AG08395 (cell line): ENCODE measurements at places on chromosomes 3 and 15.

GRCh38 chr3:78134496-78134895 lies 1094.6 kb downstream of the ROBO2 start:
- DNase-seq, result no peak

GRCh38 chr3:185250247-185250646 lies 3.6 kb downstream of the EHHADH start:
- DNase-seq, result peak; percentile 13

- DNase-seq, result peak; percentile 46
These were observed 45.7 kb downstream of the ZBTB38 start for GRCh38 chr3:141413801-141414689.

GRCh38 chr3:61903931-61904657 lies 342.7 kb downstream of the PTPRG start:
- peak; percentile 27 for DNase-seq

DNA sequence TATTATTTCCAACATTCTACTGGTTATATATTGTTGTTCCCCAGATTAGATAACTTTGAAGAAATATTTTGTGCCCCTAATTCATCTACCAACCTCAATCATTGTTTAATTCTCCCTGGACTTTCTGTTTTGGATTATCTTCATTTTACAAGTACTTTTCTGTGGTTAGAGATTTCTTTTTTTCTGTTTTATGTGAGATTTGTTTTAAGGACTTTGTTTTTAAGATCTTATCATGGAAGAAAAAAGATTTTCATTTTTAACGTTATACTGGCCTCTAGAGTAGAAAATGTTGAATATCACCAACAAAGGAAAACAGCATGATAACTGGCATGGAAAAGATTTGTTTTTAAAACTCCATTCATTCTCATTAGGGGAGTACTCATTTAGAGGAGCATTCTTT lies 210.9 kb upstream of the KCNMB2 start:
- peak; percentile 52 for DNase-seq

DNA sequence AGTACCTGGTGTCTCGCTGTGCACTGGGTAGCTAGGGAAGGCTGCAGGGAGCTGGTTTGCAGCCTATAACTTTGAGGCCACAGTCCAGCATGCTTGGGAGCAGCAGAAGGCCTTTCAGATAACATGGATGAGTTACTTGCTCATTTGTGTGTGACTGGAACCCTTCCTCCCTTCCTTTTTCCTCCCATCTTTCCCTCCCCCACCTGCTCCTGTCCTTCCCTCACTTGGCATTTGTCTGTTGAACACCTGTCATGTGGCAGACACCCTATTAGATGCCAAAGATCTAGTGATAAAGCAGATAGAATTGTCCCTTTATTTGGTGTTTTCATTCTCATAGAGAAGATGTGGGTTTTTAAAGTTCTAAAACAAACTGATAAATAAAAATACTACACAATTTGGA lies 71.6 kb downstream of the LRTM1 start:
- no peak for DNase-seq

DNA sequence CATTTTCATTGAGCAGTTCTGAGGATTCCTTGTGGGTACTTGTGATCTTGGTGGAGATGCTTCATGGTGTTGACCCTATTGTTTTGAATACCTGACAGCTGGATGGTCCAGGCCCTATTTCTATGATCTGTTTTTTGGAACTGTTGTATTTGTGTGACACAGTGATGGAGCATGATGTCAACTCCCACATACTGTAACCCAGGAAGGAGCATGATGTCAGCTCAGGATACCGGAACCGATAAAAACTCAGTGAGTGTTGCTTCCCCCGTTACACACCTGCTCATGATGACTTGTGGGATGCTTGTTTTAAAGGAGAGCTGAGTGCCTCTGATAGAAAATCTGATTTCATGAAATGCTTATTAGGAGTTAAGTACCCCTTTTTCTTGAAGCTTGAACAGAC lies 45.1 kb downstream of the ZBTB38 start:
- no peak for DNase-seq

DNA sequence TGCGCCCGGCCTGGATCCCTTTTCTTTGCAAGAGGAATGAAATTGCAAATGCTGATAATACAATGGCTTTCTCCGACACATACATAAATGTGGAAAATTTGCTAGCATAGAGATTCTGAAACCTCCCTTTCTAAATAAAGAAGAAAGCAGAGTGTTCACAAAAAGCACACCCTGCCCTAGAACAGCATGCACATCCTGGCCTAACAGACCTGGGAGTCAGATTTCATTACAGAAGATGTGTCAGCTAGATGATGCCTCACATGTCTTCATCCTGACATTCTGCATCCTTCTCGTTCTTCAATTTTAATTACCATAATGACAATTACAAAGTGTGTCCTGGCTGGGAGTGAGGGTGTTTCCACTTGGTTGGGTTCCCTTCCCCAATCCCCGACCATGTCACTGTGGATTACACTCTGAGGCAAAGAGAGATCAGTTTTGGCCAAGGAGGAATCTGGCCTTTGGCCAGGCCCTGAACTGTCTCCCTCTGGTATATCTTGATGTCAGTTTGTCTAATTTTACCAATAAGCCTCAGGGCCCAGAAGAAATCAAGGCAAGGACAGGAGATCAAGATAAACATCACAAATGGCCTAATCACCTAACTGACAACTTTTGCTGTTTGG lies 104.9 kb upstream of the SPATA12 start:
- DNase-seq, result no peak

- no peak for DNase-seq
These were observed 161.2 kb upstream of the KCNH8 start for GRCh38 chr3:18987070-18987469.

- DNase-seq, result no peak
These were observed 117.8 kb downstream of the UBE2E2 start for GRCh38 chr3:23320586-23321570.

GRCh38 chr3:194279101-194279500 lies 72.0 kb downstream of the CPN2 start:
- DNase-seq, result no peak

DNA sequence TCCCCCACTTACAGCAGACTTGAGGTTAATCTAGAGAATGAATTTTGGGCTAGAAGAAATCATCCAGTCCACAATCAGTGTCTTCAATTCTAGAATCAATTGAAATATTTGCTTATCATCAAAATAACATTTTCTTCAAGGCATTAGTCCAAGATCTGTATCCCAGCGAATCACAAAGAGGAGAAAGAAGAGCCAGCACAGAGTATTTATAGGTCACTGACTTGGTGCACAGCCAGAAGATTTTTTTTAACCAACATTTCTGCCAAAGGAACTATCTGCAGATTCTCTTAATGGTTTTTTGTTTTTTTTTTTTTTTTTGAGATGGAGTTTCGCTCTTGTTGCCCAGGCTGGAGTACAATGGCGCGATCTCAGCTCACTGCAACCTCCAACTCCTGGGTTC lies 178.2 kb downstream of the TNIK start:
- DNase-seq, result peak; percentile 40

DNA sequence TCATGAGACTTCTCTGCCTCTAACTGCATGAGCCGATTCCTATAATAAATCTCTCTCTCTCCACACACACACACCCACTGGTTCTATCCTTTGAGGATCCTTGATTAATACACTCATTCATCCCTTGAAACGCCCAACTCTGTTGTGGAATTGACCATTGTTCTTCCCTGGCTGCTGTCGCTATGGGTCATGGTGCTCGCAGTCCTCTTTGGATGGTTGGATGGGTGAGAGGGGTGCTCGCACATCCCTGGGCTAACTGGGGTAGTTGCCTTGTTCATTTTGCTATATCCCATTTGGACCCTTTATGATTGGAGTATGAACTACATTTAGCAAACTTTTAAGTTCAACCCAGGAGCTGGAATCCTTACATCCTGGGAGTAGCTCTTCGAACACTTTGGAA lies 33.9 kb upstream of the MYZAP start:
- DNase-seq, result no peak

DNA sequence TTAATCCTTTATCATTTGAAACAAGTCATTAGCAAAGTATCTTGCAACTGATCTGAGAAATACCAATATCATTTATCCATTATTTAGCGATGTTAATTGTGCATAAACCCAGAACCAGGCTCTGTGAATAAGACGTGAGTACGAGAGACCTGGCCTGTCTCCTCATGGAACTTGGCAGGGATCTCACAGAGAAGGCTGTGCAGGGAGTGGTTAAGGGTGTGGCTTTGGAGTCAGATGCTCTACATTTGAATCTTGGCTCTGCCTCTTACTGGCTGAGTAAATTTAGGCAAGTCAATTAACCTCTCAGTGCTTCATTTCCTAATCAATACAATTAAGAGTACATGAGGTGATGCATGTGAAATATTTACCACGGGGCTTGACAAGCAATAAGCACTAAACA lies 39.9 kb upstream of the TBL1XR1 start:
- no peak for DNase-seq

DNA sequence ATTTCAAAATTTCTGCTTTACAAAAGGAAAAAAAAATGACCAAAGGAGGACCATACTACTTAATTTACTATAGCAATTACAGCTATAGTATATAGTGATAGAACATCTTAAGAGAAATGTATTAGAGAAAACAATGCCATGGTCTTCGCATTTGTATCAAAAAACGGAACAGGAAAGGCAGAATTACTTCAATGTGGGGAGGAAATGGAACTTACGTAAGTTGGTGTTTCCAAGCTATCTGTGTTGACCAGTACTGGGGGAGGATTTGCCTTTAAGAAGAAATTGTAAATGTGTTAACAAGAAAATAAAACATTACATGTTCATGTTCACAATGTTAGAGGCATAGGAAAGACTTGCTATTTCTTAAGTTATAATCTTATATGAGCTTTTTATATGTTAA lies 119.9 kb upstream of the MELTF start:
- no peak for DNase-seq

DNA sequence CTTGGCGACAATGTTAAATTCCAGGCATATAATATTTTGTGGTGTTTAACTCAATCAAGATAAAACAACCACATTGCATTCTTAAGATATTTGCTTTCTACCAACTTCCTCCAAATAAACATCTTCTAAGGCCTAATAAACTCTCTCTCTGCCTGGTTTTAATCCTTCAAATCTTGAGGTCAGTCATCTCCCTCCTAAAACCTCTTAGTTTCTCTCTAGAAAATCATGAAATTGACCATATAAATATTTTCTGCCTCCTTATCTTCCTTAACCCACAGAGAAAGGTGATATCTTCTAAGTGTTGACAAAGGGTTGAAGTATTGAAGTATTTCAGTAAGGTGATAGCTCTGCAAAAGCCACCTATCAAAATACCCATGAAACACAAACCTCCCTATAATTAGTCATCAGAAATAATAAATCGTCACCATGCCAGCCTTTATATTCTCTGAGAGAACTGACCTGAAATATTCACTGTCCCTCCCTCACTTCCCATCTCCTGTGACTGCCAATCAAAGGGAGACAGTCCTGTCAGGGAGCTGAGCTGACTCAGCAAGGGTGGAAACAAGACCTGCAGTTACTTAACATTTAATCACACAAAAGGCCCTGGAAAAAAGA lies 1261.1 kb downstream of the ROBO1 start:
- no peak for DNase-seq

DNA sequence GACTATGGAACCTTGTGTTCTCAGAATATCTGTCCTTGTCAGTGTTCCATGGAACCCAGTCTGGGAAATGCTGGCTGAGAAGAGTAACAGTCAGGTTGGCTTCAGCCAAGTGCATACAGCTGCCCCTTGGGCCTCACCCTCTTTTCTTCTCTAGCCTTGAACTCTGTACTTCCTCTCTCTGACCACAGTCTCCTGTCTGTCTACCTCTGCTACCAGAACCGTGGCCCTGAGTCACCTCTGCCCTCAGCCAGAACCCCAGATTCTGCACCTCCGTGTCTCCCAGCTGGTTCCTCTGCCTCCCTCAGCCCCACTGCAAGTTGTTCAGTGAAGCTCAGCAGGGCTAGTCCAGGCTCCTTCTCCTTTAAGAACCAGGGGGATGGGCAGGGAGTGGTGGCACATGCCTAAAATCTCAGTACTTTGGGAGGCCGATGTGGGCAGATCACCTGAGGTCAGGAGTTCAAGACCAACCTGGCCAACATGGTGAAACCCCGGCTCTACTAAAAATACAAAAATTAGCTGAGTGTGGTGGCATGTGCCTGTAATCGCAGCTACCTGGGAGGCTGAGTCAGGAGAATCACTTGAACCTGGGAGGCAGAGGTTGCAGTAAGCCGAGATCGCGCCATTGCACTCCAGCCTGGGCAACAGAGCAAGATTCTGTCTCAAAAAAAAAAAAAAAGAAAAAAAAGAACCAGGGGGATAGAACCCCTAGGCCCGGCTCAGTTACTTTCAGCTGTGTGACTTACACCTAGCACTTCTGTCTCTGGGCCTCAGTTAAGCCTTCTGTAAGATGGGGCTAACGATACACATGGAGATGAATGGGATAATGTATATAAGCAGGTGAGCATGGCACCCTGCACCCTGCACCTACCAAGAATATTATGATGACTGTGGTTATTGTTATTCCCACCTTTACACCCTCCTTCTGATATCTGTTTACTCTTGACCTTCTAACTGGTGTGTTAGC lies 24.3 kb upstream of the TATDN2 start:
- no peak for DNase-seq

DNA sequence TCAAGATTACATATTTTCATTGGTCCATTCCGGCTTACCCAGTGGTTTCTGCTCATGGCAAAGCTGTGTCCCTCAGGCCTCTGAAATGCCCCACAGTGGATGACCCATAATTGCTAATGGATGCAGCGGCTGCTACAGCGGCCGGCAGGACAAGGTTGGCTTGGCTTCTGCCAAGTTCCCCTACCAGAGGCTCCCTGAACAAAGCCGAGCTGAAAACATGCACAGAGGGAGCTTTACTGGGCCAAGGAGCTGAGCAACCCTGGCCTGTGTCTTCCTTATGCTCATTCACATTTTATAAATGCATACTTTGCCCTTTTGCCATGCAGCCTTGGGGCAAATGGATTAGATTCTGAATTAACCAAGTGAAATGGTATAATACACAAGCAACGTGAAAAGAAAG lies 150.5 kb downstream of the NTRK3 start:
- DNase-seq, result no peak

GRCh38 chr3:4597208-4597985 lies 104.2 kb downstream of the ITPR1 start:
- no peak for DNase-seq
